ENCODE measurements at places on chromosomes 12 and 14.

DNA sequence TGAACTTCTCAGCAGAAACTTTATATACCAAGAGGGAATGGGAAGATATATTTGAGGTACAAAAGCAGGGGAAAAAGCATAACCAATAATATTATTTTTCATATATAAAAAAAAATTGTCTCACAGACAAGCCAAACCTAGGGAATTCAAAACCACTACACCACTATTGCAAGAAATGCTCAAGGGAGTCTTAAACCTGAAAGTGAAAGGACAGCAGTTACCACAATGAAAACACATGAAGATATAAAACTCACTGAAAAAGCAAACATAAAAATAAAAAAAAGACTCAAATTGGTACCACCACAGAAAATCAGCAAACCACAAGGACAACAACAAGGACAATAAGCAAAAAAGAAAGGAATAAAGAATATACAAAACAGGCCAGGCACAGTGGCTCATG is 131.9 kb downstream of the CEP128 start:
- no peak for DNase-seq

GRCh38 chr12:43638806-43639205 is 86.8 kb upstream of the ADAMTS20 start:
- no peak for DNase-seq

DNA sequence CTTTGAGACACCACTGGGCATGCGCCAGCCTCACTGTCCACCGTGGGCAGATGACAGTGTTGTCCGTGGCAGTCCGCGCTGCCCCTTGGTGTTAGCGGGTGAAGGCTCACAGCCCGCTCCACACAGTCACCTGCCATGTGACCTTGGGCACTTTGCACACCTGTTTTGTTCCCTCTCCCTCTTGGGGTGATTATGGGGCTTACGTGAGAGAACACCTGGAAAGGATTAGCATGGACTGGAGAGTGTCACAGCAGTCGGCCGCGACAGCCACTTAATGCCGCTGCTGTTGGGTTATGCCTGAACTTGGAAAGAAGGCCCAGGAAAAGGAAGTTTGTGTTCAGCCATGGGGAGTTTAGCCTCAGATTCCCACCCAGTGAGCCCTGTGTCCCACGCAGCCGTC is 94.2 kb downstream of the DDX51 start:
- no peak for DNase-seq

DNA sequence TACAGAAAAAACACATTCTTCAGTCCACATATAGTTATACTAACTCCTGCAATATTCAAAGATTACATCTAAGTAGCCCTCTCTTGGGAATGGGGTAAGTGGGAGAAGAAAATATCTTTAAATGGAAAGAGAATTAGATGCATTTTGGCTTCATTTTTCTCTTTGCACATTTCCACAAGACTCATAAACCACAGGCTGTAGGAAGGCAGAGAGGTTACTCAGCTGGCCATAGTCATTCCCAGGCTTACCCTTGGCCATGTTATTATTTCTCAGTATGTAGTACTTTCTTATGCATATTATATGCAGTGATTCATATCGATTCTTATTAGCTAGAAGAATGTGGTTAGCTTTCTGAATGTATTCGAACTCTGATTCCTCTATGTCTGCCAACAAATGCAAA is 92.2 kb downstream of the PTPRR start:
- peak; percentile 74 for DNase-seq

DNA sequence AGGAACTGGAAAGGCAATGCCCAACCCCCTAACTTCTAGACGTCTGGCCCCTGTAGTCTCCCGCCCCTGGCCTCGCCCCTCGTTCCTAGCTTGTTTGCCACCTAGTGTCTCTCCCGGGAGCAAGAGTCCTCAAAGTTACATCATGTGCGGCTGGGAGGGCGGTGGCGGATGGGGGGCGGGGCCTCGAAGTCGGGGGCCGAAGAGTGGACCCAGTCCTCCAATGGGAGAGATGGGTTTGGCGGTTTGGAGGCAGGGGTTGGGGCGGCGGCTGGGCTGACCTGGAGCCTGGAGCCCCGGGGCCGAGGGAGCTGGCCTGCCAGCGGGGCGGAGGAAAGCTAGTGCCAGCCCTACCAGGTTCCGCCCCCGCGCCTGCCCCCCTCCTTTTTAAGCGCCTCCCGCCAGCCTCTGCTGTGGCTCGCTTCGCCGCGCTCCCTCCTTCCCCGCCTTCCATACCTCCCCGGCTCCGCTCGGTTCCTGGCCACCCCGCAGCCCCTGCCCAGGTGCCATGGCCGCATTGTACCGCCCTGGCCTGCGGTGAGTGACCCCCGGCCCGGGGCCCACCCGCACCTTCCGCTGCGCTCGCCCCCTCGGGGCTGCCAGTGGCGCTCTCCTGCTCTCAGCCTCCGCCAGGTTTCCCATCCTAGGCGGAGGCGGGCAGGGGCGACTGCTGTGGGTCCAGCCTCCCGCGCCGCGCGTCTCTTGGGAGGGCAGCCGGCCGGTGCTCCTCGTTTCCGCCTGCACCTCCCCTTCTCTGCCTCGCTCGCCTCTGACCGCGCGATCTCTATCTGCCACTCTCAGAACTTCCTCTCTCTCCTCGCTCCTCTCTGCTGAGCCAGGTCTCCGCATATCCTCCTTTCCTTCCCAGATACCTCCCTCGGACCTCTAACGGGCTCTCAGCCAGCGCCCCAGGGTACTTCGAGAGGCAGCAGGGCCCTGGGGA is at the start of gene PCK2:
Gene PCK2, plus strand, starts transcription at position 411 of the 940 bp plus-strand sequence. Its CDS starts 95 bp downstream, at position 506.
- DNase-seq, result peak; percentile 90

- no peak for DNase-seq
Measured at GRCh38 chr14:77979666-77980351, 179.9 kb downstream of the ADCK1 start.

- DNase-seq, result no peak
Measured at GRCh38 chr12:19042221-19042620, 87.3 kb upstream of the PLEKHA5 start.

GRCh38 chr14:35337269-35338255 is 45.4 kb downstream of the PSMA6 start:
- no peak for DNase-seq

DNA sequence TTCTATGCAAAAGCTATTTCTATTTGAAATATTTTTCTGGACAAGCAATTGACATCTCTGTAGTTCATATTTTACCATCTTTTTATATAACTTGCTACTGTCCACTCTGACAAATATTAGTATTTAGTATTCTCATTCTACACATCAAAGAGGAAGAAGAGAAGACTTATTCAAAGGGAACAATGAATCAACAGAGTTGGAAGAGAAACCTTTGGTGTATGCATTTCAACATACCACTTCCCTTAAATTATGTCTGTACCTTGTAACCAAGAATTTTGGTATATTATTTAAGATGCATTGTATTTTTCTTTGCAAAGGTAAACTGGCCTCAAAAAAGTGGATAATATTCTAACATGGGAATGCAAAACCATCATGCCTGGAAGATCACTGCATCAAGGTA is 72.1 kb upstream of the DUSP6 start:
- no peak for DNase-seq

DNA sequence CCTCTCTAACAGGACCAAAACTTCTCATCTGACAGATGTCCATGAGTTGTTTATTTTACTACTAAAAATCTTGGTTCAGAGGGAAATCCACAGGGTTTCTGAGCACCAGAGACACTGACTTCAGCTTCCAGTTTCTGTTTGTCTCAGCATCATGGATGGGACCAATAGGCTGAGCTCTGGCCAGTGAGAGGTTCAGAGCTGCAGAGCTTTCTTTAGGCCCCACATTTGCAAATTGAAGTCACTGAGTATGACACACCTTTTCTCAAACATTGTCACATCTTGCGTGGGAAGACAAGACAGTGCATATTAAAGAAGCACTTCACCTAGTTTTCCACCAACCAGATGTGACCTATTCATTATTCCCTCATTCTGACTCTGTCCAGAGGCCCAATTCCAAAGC is 45.2 kb downstream of the RDH12 start:
- DNase-seq, result no peak

DNA sequence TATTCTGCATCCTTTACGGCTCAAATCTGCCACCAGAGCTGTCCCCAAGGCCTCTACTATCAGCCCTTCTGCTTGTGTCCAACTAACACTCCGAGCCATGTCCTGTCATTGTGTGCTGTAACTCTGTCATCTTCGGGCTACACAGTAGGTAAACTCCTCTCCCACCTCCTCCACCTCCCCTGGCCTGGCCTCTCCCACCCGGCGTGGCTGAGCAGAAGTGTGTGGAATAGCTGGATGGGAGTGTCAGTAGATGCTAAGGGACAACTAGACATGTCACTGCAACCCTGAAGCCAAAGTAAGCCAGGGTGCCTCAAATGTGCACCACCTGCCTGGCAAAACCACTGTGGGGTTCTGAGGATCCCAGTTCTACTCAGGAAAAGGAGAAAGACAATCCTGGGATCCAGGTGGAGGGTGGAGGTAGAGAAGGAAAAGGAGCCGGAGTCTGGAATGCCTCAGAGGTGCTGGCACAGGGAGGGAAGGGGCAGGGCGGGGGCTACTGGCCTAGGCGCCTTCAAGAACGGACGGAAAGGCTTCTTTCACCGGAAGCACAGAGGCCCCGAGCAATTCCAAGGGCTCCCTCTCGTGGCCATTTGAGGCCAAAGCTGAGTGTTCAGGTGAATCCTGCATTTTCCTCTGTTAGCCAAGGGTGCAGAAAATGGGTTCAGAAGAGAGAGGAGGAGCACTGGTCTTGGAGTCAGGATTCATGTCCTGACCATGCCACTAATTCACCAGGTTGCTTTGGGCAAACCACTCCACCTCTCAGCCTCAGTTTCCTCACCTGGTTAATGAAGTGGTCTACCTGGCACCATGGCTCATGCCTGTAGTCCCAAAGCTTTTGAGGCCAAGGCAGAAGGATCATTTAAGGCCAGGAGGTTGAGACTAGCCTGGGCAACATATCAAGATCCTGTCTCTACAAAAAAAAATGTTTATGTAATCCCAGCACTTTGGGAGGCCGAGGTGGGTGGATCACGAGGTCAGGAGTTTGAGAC is 20.5 kb upstream of the FAM181A start:
- peak; percentile 26 for DNase-seq

- no peak for DNase-seq
Measured at GRCh38 chr14:67919259-67920032, 99.9 kb downstream of the RAD51B start.
